ENCODE measurements at places on chromosomes 1 and 21.

- DNase-seq = peak; percentile 71
Measured at GRCh38 chr1:112706505-112707220, at the start of gene RHOC. RHOC (minus strand) TSS chr1:112707127; CDS start chr1:112703799, 3,328 bp downstream.

DNA sequence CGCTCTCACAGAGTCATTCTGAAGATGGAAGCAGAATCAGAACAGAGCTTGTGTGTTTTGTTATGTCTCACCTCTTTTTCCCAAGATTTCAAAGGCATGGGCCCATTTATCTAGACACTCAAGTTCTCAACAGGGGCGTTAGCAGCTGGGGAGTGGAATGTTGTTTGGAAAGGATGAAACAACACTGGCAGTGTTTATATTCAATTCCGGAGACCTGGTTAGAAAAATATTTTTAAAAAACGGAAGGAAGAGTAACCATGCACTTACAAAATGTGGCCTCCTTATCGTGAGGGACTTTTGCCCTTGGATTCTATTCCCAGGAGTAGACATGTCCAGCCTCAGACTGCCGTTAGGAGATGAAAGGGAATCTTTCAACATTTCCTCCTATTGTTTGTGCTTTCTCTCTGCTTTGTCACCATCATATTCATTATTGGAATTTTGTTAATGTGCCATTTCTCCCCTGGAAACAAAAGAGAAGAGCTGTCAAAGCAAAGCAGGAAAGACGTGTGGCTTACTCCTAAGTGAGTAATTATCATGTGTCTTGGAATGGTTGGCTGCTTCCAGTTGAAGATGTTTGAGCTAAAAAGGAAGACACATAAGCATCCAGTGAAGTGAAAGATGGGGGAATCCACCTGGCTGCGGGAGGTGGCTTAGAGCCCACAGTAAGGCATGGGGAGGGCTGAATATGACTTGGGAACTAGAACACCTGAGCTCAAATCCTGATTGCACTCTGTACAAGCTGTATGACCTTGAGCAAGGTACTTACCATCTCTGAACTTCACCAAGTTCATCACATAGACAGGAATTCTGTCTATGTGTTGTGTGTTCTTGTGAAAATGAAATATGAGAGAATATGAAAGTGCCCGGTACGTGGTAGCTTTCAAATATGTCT is 71.7 kb upstream of the JUN start:
- DNase-seq = no peak

DNA sequence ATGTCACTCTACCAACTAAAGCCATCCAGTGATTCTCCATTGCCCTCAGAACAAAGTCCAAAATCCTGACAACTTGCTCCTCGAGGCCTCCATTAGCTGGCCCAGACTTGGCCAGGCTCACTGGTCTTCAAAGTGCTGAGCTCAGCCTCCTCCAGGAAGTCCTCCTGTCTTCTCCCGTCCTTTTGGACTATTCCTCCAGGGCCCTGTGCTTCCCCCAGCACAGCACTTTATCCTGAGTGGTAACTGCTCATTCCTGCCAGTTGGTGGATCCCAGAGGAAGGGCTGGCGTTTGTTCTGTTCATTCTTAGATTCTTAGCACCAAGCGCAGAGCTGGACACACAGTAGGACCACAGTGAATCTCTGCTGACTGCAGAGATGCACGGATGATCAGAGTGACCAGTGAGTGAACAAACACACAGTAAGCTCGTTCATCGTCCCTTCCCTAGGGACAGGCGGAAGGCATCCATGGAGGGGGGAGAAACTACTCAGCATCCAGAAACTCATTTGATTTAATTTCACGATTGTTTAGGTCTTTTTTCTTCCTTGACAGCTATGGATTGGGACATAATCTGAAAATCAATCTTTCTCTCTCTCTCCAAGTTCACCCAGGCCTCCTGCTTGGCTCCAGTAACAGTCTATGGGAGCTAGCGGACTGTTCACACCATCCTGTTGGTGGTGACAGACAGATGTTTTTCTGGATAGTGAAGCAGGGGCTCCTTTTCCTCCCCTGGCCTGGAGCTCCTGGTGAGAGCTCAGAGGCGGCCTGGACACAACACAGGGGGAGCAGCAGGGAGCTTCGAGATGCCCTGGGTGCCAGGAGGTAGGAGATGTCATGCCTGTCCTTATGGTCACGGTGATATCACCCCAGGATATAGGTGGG is 180.2 kb downstream of the PTPRU start:
- DNase-seq = no peak

DNA sequence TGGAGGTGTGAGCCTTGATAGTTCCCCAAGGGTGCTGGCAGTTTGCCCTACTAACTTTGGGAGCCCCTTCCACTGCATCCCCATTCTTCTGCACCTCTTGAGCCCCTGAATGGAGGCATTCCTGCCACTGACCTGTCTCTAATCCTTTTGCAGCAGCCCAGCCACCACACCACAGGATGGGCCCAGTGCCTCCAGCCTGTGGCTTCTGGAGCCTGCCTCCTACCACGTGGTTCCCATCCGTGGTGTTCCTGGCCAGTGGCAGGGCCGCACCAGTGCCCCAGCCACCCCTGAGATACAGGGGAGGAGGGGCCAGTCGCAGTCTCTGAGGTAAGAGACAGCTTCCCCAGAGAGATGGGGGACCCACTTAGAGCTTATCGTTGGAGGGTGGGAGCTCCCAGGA is 14.4 kb downstream of the INAVA start:
- no peak for DNase-seq

DNA sequence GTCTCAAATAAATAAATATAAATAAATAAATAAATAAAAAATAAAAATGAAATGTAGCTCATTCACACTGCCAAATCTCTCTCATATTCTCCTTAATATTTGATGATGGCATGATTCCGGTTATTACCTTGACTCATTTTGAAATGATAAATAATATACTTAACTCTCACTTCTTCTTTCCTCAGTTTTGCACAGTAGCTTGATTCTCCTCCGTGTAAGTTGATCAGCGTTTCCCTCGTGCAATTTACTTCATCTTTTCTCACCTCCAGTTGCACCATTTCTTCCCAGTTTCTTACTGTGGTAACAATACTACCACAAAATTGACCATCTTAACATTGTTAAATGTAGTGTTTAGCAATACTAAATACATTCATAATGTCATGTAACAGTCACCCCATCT is 111.6 kb downstream of the RIPK4 start:
- no peak for DNase-seq

DNA sequence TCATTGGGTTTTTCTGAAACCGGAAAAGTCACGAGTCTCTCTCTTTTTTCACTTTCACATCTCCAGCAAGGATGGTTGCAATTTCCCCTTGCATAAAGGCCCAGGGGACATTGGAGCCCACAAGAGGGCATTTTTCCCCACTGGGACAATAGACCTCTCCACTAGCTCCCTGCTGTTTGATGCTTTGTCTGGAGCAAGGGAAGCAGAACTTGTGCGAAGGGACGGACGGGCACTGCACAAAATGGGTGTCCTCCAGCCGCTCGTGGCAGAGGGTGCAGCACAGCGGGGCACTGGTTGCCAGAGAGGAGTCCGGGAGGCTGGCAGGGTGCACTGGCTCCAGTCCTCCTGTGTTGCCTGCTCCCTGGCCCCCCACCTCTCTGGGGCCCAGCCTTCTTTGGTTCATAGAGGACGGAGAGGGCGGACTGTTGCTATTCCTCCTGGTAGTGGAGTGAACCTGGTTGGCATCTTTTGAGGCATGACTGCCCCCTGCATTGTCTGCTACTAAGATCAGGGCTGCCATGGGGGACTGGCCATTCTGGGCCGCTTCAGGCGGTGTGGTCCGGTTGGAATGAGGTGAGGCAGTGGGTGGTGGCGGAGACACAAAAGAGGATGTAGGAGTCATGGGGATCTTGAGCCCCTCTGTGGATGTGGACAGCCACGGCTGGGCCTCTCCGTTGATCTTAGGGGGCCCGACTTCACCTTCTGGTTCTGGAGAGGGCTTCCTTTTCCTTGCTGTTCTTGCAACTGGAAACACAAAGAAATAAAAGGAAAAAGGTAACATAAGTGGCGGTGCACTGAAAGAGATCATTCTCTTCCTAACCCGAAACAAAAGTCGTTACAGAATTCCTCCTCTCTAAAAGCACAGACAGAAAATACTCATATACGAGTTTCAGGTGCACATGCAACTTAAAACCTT is 2.6 kb downstream of the IRF2BP2 start:
- DNase-seq = peak; percentile 71

DNA sequence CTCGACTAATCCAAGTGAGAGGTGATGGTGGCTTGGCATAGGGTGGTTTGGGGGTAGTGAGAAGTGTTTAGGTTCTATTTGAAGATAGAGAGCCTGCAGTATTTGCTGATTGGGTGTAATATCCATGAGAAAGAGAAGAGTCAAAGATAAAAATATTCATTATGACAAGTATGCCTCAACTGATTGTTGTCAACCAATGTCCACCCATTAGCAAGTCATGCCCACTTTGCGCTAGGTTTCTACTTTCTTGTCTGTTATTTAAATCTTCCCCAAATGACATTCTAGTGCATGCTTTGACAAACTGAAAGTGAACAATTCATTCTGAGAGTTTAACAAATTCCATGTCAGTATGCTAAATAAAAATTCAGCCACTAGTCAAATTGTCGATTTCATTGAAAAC is 3.8 kb upstream of the XCL1 start:
- DNase-seq = no peak

DNA sequence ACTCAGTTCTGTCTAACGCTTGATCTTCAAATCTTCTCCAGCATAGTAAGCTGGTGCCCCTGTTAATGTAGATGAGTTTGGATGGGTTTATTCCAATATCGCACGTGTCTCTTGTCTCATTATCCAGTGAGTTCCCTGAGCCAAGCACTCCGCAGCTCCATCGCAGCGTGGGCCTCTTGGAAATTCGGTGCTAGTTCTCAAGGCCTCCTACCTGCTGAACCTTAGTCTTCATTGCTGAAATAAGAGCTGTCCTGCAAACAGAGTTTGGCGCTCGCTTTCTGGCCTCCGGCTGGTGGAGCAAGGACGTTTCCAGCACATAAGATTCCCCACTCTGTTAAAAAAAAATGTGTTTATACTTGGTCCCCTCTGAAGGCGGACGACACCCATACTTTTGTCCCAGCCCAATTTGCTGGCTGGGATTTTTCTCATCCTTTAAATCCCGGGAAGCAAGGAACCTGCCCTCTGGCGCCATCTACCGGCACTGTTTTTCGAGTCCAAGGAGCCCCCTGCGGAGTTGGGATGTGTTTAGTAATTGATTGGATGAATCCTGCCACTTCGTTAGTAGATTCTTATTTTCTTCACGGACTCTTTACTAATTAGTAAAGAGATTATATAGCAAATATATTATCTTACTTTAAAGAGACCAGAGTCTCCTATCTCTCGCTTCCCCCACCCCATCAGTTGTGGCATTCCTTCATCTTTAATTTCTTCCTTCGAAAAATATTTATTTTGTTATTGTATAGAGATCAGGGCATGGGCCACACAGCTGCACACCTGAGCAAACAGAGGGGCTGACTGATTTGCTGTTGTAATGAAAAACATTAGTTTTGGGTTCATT is 14.7 kb downstream of the JUN start:
- peak; percentile 75 for DNase-seq

- DNase-seq = no peak
Measured at GRCh38 chr1:203177036-203177405, 1.4 kb upstream of the MYBPH start.

DNA sequence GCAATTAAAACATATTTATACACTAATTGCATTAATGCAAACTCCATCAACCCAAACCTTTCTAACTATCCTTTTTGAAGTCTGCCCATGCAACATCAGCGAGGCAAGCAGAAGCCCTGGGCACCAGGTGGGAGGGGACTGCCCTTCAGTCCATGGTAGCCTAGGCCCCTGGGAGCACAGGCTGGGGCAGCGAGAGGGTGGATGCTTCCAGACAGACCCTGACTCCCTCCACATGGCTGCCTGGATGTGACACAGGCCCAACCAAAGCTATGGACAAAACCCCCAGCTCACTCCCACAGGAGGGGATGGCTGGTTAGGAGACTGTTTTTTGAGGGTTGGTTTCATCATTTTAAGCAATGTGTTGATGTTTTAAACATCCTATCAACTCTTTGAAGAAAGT is 17.8 kb upstream of the LRRC47 start:
- no peak for DNase-seq

GRCh38 chr1:110928191-110928590 is 35.5 kb downstream of the LRIF1 start:
- no peak for DNase-seq

- no peak for DNase-seq
Measured at GRCh38 chr1:223540485-223541106, 124.9 kb downstream of the CAPN8 start.

DNA sequence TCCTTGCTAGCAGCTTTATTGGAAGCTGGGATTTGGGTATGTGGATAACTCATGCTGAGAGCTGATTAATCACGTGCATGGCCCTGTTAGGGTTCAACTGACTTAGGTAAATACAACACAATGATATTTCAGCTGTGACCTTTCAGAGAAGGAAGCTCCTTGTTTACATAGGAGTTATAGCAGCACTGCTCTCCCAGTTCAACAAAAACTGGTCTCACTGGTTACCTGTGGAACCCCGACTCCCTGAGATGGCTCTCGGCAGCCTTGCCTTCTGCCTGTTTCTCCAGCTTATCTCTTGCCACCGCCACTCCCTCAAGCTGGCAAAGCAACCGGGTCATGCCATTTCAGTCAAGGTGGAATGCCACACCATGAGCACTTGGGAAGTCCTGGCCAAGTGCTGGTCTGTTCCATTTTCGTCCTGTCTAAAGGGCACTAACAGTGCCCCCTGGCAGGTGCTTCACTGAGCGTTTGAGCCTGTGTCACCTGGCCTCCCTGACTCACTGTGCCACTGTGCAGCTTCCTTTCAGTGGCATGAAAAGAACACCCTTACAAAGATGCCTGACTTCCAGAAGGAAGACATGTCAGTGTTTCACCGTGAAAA is 31.6 kb downstream of the DOP1B start:
- no peak for DNase-seq

GRCh38 chr21:38831526-38832467 is 26.1 kb downstream of the ETS2 start:
- peak; percentile 49 for DNase-seq

- no peak for DNase-seq
Measured at GRCh38 chr1:36557041-36558000, 74.6 kb upstream of the CSF3R start.

DNA sequence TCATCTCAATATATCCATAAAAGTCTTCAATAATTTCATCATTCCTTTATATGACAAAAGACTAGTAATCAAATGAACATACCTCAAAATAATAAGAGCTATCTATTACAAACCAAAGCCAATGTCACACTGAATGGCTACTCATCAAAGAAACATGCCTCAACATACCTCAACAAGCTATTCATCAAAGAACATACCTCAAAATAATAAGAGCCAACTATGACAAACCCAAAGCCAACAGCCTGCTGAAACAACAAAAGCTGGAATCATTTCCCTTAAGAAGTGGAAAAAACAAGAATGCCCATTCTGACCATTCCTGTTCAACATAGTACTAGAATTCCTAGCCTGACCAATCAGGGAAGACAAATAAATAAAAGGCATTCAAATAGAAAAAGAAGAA is 1373.7 kb downstream of the BRINP3 start:
- DNase-seq = peak; percentile 11

DNA sequence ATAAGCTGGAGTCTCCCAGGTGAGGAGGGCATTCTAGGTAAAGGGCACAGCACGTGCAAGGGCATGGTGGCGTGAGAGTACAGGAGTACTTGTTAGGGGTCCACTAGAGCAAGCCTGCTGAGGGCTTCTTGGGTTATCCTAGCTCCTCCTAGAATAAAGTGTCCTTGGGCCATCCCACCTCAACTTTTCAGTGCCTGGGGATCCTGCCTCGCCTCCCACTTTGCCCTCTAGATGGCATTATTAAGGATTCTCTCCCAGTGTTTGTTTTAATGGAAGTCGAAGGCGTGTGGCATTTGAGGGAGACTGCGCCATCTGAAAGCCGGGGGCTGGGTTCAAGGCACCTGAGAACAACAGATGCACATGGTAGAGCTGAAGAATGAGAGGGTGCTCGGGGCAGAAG is 74.5 kb upstream of the SELENON start:
- no peak for DNase-seq

Data from RKO (cell line).